ENCODE measurements at places on chromosomes 16 and 17.
A peak's percentile ranks its signal among the peaks of the same experiment; 100 is the strongest.

- peak; percentile 90 for DNase-seq
Measured at GRCh38 chr17:27540318-27541101, 84.3 kb downstream of the KSR1 start.

DNA sequence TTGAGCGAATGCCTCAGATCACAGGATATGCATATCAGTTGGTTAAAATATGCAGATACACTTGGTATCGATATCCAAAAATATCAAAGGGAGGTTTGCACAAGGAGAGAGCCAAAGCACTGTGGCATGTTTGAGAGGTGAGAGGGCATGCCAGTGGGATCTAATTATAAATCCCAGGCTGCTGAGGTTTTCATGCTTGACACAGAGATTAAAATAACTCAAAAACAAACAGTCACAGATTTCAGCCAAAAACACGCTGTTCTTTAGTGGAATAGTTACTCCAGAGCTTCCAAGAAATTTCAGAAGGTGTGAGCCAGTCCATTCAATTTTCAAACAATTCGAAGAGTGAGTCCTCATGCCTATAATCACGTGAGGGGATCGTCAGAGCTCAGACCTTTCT is 477.9 kb downstream of the SOX9 start:
- DNase-seq: no peak

DNA sequence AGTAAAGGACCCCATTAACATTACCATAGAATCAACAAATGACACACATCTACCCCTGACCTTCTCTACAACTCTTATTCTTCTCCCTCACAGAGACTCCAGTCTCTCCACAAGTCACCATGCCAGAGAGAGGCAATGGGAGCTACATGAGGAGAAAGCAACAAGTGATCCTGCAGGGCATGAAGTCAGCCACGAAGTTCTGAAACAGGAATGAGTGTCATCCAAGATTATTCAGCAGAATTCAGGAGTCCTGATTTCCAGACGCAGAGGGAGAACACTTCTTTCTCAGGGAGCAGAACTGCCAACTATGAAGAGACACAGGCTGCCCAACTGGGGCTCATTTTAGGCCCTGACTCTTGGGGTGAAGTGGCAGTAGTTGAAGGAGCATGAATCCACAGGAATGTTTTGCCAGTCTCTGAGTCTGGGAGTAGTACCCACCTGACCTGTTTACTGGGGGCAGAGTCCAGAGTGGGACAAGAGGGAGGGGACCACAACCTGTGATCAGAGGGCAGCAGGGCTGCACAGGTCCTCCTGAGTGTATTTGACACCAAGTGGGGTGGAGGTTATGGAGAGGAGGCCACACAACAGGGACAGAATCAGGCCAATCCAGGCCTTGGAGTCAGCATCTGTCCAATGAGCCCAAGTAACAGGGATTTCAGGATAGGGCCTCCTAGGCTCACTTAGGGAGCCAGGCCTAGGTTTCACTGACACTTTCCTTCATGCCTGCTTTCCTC is 2.4 kb upstream of the MTMR4 start:
- DNase-seq: no peak

- peak; percentile 65 for DNase-seq
Measured at GRCh38 chr17:77140878-77141767, at the start of gene SEC14L1. Gene SEC14L1, plus strand, starts transcription at chr17:77140969. Its CDS starts 2,628 bp downstream, at chr17:77143597.

- DNase-seq: no peak
Measured at GRCh38 chr17:79092567-79092966, 17.9 kb downstream of the ENGASE start.
